CD4-positive, alpha-beta T cell treated with Interleukin-6 at 100 ng/mL for 8 hours (primary cell): ENCODE measurements at places on chromosomes 13 and 19.

- DNase-seq, result no peak
Measured at GRCh38 chr13:75452564-75452963, 29.4 kb downstream of the TBC1D4 start.

GRCh38 chr13:75365724-75366173, 116.2 kb downstream of the TBC1D4 start:
- peak; percentile 2 for DNase-seq

GRCh38 chr13:27273658-27274425, 3.2 kb downstream of the RASL11A start:
- no peak for DNase-seq

DNA sequence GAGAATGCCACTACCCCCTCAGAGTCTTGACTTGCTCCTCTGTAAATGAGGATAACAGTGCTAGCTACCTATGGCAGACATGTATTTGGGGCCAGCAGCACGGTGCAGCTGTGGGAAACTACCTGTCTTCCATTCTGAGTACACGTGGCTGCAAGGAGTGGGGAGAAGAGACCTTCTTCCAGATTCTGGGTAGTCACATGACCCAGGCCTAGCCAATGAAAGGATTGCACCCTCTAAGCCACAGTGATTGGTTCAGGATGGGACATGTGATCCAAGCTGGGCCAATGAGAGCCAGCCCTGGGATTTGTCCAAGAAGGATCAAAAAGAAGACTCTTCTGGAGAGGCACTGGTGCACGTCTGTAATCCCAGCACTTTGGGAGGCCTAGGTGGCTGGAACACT, 5.5 kb downstream of the ZNRF4 start:
- no peak for DNase-seq
